Stimulated activated CD4-positive, alpha-beta T cell treated with anti-CD3 and anti-CD28 coated beads, Interleukin-1b, Interleukin-23, amount 100 ng/mL, for 24 hours (primary cell): ENCODE measurements at places on chromosomes 4 and X.

- no peak for DNase-seq
Measured at GRCh38 chrX:132093239-132093860, 34.5 kb downstream of the FRMD7 start.

DNA sequence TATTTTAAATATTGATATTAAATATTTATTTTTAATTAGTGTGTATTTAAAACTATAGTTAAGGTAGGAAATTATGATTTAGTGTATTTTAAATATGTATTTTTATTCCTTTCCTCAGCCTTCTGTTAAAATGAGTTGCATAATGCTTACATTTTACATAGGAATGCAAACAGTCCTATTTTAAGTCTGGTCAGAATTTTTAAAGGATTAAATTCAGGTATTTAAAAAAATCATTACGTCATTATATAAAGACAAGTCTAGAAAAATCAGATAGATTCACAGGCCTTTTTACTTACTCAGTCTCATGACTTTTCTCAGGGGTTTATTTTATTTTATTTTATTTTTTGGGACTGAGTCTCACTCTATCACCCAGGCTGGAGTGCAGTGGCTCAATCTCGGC lies 50.4 kb upstream of the RPA4 start:
- no peak for DNase-seq

- DNase-seq = peak; percentile 15
Measured at GRCh38 chr4:602559-602942, 22.8 kb upstream of the PDE6B start.

DNA sequence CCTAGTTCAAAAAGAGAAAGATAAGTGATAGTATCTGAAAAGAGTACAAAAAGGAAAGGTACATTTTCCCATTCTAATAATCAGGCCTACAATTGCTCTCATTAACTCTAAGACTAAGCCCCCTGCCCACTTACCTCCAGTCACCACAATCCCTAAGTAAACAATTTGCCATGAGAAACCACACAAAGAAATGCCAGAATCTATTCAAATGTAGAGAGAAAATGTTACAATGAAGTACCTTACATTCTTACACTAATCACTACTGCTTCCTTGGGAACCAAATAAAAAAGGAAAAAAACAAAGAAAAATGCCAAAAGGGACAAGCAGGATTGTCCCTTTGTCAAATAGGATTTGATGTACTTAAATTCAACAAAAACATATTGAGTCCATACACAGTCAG lies 188.2 kb upstream of the NRK start:
- no peak for DNase-seq

GRCh38 chr4:139633195-139633594 lies 32.4 kb upstream of the MGST2 start:
- DNase-seq = no peak

GRCh38 chrX:87727620-87728019 lies 210.0 kb downstream of the KLHL4 start:
- no peak for DNase-seq

- no peak for DNase-seq
Measured at GRCh38 chrX:106649523-106650428, 38.0 kb downstream of the RADX start.

GRCh38 chr4:84796394-84796793 lies 170.1 kb downstream of the WDFY3 start:
- no peak for DNase-seq

GRCh38 chr4:33060674-33061542 lies 2340.7 kb downstream of the PCDH7 start:
- no peak for DNase-seq

DNA sequence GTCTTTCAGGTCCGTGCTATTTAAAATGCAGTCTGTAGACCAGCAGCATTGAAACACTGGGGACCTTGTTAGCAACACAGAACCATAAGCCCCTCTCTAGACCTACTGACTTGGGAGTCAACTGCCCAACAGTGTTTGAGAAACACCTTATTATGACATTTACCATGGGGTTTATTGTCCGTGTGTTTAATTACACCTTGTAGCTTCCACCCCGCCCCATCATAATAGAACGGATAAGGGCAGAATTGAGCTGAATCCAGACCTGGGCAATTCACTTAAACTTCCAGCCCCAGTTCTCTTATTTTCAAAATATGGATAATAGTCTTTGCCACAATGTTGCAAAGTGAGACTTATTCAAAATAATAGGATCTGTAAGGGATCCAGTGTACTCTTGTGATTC lies 30.6 kb upstream of the CLNK start:
- no peak for DNase-seq

GRCh38 chr4:40524366-40525041 lies 105.2 kb downstream of the RBM47 start:
- DNase-seq = no peak

DNA sequence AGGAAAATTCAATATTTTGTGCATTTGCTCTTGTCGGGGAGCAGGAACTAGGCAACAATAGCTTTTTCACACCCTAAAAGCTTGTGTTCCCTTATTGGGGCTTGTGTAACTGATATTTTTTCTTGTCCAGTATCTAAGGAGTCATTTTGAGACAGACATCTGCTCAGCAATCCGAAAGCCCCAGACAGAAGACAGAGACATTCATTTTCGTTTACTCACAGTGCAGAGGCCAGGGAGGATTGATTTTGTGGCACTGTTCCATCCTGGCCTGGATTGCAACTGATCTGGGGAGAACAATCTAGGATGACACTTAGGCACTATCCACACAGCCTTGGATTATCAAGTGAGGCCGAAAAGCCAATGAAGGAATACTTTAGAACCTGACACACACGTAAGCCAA lies 27.4 kb upstream of the PLAC1 start:
- no peak for DNase-seq

- no peak for DNase-seq
Measured at GRCh38 chrX:130285069-130285620, 16.4 kb upstream of the ZNF280C start.

- no peak for DNase-seq
Measured at GRCh38 chrX:137549851-137550664, 15.9 kb upstream of the ZIC3 start.

- DNase-seq = no peak
Measured at GRCh38 chr4:37422102-37422501, 177.6 kb downstream of the NWD2 start.

- no peak for DNase-seq
Measured at GRCh38 chrX:2748171-2748814, 3.5 kb upstream of the XG start.

GRCh38 chrX:38154818-38155217 lies 65.9 kb downstream of the SRPX start:
- DNase-seq = no peak

DNA sequence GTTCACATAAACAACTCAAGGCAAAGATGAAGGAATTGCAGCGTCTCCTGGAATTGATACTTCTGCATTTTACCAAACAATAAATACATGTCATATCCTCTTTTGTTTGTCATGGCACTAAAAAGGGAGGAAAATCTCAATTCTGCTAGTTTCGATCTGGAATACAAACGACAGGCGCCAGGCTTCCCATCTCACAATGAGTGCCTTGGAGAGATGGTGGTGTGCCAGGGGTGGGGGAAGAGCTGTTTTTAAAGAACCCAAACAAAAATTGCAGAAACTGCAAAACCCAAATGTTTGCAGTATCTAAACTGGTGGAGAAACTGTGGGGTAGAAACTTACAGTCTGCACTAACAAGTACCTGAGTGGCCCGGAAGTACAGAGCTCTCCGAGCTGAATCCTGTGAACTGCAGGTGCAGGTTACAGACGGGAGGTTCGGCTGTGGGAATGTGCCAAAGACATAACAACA lies 53.0 kb upstream of the KLF3 start:
- DNase-seq = no peak

GRCh38 chrX:64885850-64886249 lies 90.4 kb downstream of the ZC4H2 start:
- DNase-seq = no peak

DNA sequence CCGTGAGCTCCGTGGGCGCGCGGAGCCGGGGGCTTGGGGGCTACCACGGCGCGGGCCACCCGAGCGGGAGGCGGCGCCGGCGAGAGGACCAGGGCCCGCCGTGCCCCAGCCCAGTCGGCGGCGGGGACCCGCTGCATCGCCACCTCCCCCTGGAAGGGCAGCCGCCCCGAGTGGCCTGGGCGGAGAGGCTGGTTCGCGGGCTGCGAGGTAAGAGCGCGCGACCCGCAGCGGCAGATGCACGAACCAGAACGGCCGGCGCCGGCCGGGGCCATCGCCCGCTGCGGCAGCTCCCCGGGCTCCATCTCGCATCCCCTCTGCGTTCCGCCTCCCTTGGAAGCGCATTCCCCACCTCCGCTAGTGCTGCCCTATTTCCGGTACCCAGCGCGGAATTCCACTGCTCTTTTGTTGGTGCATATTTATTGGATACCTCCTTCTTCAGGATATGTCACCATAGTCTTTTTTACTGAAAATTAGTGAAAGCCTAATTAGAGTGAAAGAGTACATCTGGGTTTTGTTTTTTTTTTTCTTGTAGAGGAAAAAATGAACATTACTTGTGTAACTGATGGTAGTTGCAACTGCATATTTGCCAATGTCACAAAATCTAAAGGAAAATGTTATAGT lies 797 bp downstream of the PKD2 start:
- peak; percentile 8 for DNase-seq

GRCh38 chrX:67612231-67612630 lies 68.4 kb downstream of the AR start:
- DNase-seq = no peak

GRCh38 chrX:77415882-77416281 lies 31.3 kb upstream of the FGF16 start:
- DNase-seq = no peak

DNA sequence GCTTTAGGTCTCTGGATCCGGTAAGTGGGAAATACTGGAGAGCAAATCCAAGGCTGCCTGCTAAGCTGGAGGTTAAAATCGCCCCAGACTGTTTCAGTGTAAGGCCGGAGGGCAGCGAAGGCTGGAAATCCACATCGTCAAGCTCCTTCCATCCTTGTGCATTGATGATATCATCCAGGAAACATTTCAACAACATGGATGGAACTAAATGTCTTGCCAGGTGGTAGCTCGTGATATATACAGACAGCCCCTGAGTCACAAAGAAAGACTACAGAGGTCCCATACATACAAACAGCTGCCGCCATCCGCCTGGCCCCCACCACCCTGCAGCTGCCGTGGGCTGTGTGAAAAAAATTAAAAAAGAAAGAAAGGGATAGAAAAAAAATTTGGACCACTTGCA lies 148.9 kb upstream of the RBPJ start:
- no peak for DNase-seq

DNA sequence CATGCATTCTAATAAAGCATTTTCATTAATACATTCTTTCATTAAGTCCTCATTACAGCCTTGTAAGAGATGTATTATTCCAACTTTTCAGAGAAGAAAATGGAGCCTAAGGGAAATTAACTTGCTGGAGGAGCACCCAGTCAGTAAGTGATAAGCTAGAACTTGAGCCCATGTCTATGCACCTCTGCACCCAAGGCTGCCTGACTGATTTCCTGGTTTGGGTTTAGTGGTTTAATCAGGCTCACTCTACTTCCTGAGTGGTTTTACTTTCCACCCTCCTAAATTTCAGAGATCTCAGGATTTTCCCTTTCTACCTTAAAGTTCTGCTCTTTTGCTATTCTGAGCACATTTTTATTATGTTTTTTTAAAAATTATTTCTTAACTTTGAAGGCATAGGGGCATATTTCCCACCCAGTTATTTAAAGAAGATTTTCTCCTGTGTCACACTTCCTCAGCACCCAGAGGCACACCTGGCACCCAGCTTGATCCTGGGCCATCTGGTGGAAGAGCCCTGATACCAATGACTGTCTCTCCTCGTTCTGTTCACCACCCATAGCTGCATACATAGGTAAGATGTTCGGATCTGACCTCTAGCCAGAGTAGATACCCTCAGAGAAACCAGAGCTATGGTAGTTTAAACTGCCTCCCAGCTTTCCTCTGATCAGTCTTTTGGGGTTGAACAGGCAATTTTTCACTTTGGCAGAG lies 10.4 kb downstream of the CORIN start:
- DNase-seq = no peak

DNA sequence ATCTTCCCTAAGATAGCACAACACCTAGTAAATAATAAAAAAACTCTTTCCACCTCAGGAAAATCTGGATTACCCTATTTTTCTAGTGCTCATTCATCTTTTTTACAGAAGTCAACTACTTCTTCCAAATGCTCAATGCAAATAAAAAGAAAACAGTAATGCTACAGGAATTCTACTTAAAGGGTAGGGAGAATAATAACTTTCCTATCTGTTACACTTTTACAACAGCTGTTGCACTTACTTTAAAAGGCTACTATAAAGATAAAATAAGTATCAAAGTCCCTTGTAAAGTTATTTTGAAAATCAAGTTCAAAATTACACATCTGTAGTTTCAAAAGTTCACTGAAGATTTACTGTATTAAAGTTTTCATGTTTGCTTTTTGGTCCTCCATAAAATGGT lies 37.6 kb downstream of the THOC2 start:
- DNase-seq = no peak

DNA sequence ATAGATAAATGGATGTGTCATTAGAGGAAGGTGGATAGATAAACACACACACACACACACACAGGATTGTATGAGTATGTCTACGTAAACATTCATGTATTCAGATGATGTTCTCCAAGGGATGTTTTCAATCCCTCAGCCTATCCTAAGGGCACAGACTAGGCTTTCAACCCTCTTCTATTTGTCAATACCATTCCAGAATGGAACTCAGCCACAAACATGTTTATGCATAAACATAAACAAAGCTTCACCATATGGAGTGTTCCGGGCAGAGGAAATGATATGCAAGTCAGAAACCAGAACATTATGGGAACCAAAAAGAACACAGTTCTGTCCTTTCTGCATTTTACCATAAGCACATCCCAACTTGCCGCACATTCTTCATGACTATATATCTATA lies 25.0 kb downstream of the CRMP1 start:
- no peak for DNase-seq

DNA sequence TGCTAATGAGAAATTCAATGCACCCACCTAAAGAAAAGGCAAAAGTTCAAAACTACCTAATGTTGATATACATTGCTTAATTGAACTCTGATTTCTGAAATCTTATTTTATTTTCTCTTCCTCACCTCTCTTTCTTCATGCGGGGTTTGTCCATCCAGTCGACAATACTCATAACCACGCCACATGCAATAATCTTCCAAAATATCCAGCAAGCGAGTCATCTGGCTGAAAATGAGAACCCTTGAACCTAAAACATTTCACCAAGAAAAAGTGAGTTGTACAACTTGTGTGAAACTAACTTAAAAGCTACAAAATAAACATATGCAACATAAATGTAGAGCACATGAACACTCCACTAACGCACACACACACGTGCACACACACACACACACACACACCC lies 26.7 kb downstream of the SMARCA1 start:
- no peak for DNase-seq
